Activated naive CD8-positive, alpha-beta T cell treated with anti-CD3 and anti-CD28 coated beads, Interleukin-2, amount 50 U/mL, for 16 hours (primary cell): ENCODE measurements at places on chromosomes 16 and 17.

DNA sequence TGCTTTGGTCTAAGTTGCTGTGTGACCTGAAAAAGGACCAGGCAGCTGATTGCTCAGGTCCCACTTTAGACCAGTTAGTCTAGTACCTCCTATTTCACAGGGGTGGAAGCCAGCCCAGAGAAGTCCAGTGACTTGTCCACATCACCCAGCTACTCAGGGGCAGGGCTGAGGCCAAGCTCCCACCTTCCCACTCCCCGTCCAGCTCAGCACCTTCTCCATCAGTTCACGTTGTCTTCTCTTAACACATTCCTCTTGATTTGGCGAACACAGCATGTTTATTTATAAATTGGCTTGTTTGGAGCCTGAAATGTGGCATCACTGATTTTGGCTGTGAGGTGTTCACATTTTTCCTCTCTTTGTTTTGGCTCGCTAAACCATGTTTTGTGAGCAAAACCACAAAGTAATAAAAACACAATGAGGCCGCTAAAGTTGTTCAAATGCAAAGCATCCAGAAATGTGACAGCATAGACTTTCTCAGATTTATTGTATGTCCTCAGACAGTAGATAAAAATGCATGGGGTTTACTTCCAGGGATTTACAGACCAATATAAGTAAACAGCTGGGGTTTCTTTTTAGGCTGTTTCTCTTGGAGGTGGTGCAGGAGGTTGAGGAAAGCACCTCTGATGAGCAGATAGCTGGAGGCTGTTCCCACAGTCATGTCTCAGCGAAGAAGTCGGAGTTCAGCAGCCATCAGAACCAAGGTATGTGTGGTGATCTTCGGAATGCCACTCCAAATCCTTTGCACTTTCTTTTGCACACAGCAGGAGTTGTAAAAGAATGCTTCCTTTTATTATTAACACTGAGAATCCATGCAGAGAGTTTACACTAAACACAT lies 88.4 kb downstream of the PLXDC1 start:
- no peak for DNase-seq

DNA sequence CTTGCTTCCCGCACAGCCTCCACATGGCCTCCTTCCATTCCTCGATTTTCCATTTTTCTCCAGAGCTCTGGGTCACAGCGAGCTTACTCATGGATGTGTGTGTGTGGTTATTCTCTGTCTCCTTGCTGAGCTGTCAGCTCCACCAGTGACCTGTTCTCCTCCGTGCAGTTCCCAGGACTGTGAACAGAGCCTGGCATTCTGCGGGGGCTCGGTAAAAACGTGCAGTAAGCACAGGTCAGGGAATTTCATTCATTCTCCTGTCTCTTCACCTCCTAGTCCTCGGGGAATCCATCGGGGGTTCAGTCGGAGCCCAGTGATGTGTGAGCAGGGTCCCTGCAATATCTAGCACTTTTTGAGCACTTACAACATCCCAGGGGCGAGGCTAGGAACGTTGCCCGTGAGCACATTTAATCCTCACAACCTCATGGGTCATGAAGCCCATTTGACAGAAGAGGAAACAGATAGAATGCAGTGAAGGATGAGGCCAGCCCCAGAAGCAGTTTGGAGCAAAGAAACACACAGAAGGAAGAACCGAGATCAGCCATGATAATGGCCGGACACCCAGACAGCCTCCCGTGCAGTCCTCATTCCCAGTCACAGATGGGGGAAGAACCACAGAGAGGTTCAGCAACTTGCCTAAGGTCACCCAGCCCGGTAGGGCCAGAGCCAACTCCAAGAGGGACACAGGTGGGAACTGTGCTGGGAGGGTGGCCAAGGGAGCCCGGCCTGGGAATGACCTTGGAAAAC lies 183.2 kb upstream of the GSE1 start:
- no peak for DNase-seq

DNA sequence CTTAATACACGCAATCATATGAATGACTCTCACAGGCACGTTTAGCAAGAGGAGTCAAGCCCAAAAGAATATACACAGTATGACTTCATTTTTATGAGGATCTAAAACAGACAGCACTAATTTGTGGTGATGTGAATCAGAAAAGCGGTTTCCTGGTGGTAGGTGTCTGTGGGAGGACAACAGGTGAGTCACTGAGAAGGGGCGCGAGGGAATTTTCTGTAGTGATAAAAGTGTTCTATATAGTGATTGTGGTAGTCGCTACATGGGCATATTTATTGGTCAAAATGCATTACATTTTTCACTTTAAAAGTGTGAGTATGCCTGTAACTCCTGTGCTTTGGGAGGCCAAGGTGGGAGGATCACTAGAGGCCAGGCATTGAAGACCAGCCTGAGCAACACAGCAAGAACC lies 7.6 kb upstream of the TNRC6A start:
- DNase-seq: no peak

GRCh38 chr16:83717814-83718213 lies 90.0 kb upstream of the HSBP1 start:
- DNase-seq: no peak

DNA sequence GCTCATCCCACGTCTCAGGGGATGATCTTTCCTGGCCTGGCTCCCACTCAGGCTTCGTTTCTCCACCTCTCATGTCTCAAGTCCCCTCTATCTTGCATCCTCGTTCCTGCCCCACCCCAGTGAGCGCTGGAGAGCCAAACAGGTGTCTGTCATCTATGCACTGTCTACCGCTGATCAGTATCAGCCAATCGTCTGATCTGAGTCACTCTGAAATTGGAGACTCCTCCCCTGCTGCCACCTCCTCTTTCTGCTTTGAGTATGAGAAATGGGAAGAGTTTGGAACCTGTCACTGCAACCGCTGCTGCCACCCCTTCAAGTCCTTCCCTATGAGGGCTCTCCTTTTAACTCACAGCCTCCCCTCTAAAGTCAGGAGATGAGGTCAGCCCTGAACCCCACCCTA lies 28.0 kb downstream of the FZD2 start:
- no peak for DNase-seq

DNA sequence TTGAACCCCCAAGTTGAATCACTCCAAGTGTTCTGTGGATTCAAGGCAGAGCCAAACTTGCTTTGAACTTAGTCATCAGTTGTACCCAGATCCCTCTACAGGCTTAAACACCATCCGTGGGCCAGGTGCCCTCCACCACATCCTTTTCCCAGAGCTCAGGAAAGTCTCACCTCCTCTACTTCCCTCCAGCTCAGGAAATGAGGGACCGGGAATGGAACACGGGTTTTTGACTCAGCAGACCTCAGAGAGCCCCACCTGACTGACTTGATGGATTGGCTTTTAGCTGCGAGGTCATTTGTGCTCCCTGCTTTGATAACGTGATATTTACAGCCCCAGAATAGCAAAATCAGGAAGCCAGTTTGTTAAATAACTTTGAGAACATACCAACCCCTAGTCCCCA lies 20.1 kb downstream of the GID4 start:
- DNase-seq: no peak

- DNase-seq: no peak
Observed at GRCh38 chr16:56625140-56625942, at the start of gene MT1E. Gene MT1E (plus strand): TSS chr16:56625781. CDS start chr16:56625852, 71 bp downstream.

- DNase-seq: no peak
Observed at GRCh38 chr16:69243479-69243878, 56.5 kb downstream of the SNTB2 start.

DNA sequence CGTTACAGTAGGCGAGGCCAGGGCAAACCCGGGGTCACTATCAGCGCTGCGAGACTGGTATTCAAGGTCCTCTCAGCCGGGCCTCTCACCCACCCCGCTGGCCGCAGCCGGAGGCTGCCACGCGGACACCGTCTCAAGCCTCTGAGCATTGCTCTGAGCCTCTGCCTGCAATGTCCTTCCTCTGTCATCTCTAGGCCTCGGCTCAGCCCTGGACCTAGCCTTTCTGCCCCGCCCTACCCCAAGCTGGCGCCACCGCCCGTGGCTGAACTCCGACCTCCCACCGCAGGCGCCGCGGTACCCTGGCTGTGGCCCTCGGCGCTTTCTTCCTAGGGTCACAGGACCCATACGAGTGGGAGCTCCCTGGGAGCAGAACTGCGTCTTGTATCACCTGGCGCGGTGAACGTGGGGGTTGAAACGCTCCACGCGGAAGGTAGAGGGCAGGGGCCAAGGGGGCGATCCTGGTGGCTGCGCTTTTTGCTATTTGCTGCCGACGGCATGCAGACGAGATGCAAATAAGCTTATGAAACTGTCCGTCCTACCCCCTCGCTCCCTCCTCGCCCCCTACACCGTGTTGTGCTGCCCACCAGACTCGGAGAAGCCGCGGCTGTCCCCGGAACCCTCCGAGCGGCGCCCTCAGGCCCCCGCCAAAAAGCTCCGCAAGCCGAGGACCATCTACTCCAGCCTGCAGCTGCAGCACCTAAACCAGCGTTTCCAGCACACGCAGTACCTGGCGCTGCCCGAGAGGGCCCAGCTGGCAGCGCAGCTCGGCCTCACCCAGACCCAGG lies 3.7 kb downstream of the DLX4 start:
- no peak for DNase-seq

DNA sequence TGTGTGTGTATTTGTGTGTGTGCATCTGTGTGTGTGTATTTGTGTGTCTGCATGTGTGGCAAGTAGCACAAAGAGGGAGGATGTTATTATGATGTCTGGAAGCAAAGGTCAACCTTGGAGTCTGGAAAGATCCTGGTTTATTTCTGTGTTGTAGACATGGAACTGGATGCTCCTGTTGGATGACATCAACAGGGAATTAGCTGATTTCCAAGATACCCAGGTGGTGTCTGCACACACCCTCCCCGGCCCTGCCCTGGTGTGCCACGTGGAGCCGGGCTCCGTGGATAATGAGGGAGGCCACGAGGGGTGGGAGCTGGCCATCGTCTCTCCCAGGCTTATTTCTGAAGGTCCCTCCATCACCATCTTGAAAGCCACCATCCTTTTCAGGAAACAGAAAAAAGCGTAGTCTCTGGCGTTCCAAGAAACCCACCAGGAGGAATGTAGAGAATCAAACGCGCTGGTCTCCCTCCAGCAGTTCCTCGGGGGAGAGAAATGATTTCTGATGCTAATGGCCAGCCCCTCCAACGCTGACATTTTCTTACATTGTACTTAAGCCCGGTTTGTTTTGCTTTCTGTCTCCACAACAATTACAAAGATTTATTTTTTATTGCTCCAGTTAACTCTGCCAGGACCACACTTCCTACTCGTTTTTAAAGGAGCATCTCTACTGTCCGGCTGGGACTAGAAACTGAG lies 93.3 kb downstream of the FOXL1 start:
- no peak for DNase-seq

DNA sequence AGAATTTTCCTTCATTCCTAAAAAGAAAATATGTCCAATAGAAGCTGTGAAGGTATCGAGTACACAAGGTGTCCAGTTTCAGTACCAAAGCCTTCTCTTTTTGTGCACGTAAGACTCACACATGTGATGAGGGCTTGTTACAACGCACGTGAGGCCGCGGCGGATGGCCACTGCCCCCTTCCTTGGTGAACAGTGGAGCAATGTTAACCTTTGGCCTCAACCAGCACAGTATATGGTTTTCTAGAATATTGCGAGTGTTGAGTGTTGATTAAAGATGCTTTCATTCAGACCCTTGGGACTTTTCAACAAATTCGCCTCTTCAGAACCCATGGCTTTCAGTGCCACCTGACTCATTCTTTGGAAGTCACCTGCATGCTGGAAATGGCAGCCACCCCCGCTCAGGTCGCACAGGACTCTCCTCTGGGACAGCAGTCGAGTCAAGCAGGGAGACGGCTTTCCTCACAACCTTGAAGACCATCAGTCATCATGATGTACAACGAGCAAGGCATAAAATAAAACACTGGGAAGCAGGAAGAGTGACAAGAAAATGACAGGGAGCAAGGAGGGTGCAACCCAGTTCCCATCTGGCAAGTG lies 14.5 kb downstream of the MAP1LC3B start:
- no peak for DNase-seq

GRCh38 chr16:28839004-28839639 lies 7.0 kb downstream of the TUFM start:
- DNase-seq: no peak

- no peak for DNase-seq
Observed at GRCh38 chr17:66834919-66835454, at the start of gene CACNG5. Gene CACNG5 (plus strand): TSS chr17:66835117. CDS start chr17:66877333, 42,216 bp downstream.

GRCh38 chr17:80913928-80914821 lies 77.5 kb upstream of the CHMP6 start:
- no peak for DNase-seq

DNA sequence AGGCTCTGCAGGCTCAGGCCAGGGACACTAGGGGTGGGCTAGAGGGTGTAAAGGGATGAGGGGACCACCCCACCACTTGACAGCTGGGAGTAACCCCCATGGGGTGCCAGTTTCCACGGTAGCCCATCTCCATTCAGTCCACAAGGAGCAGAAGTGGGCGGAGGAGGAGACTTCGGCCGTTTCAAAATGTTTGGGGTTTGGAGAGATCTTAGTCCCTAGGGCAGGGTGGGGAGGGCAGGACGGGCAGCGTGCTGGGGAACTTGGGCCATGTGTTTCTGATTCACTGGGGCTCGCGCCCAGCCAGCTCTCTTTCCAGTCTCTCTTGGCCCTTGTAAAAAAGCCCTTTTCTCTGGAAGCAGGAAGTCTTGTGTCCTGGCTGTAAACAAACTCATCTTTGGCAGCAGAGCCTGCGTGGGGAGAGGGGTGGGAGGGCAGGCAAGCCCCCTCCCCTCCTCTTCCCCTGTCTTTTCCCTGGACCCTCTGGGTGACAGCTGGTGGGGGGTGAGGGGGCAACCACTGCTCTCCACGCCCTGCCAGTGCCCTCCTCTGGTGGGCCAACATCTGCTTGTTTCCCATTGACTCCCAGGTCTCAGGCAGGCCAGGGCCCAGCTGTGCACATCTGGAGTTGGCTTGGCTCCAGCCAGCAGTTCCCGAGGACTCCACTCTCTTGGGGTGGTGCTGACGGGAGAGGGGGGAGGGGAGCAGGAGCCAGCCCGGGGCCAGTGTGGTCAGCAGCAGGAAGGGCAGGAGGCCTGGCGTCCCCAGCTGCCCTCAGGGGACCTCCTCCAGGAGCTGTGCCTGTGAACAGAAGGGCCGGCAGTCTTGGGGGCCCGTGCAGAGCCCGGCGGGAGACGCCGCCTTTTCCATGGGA lies 8.1 kb downstream of the CYGB start:
- no peak for DNase-seq

- no peak for DNase-seq
Observed at GRCh38 chr17:9645851-9646545, 681 bp downstream of the USP43 start.

DNA sequence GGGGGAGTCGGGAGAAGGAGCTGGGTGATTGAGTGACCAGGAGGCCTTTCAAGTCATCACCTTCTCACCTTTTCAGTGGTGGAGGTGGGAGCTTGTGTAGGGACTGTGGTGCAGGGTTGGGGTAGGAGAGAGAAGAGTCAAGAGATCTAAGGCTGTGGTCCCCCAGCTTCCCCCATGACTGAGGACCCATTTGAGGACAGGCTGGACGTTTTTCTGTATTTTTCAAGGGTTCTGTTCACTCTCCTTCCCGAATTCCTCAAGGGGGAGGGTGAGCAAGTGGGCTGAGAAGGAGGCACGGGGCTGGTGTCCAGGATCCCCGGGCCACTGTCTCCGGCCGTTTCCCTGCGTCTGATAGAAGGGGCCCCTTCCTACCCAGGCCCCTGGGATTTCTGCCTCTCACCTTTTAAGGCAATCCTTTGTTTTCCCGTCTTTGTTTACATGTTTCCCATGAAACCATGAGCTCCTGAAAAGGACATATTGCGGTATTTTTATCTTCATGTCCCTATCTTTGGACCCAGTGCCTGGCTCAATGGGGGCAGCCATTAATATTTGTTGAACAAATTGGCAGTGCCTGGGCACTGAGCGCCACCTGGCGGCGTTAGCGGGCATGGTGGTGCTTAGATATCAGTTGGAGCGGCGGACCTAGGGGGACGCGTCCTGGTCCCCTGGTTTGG lies 9.2 kb upstream of the CD300A start:
- DNase-seq: peak; percentile 38

- DNase-seq: no peak
Observed at GRCh38 chr17:10197362-10197720, 1.1 kb downstream of the GAS7 start.

- DNase-seq: no peak
Observed at GRCh38 chr16:65681406-65681805, 559.5 kb upstream of the CDH11 start.
